ENCODE measurements at places on chromosomes 16 and 17. TPM values are rescaled to one million over a fixed set of nuclear protein-coding genes. Genes with fewer than 3 reads are reported as not detected.
A peak's percentile ranks its signal among the peaks of the same experiment; 100 is the strongest.

GRCh38 chr17:34391241-34391640 lies 28.2 kb upstream of the CCL1 start:
- H3K4me3 ChIP-seq, result no peak overlapping the region
- peaks cover 20% of the 10 kb centered on the region for H3K4me1 ChIP-seq
- H3K27me3 ChIP-seq, result peaks cover 16% of the 10 kb centered on the region
- H3K27ac ChIP-seq, result no peak overlapping the region
- H3K36me3 ChIP-seq, result no peaks in the 10 kb centered on the region

DNA sequence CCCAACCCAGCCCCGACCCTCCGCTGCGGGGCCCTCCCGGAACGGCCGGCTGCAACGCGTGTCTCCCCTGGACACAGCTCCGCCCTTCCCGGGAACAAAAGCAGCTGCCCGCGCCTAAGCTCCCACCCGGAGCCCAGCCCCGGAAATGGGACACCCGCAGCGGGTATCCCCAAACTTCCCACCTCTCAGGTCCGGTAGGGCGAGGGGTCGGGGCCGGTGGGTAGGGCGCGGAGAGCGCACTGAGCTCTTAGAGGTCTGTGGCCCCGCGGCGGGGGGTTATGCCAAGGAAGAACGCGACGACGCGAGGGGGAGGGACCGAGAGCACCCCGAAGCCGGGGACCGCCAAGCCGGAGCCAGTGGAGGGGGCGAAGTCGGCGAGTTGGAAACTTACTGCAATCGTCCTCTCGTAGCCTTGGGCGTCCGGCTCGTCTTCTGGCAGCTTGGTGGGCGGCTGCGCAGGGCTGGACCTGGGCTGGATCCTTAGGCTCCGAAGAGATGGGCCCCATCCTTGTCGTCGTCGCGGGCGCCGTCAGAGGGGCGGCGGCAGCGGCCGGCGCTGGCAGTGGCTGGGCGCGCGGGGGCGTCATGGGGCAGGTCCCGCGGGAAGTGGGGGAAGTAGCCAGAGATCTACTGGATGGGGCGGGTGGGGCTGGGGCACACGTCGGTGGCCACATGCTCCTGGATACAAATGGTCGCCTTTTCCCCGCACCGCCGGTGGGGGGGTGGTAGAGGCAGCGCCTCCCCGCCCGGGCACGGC lies 6.9 kb downstream of the USP6 start:
- no peak overlapping the region for H3K4me3 ChIP-seq
- H3K27ac ChIP-seq, result no peak overlapping the region
- H3K4me1 ChIP-seq, result peaks cover 4% of the 10 kb centered on the region
- DNase-seq, result peak; percentile 51

GRCh38 chr16:79076047-79076767 lies 524.3 kb downstream of the MAF start:
- H3K36me3 ChIP-seq, result no peaks in the 10 kb centered on the region
- H3K27ac ChIP-seq, result no peak overlapping the region
- H3K4me3 ChIP-seq, result peak overlapping the region; percentile 40
- peaks cover 46% of the 10 kb centered on the region for H3K4me1 ChIP-seq
- no peak for DNase-seq
- H3K27me3 ChIP-seq, result peaks cover 8% of the 10 kb centered on the region

- no peaks in the 10 kb centered on the region for H3K27me3 ChIP-seq
- no peak overlapping the region for H3K27ac ChIP-seq
- no peaks in the 10 kb centered on the region for H3K4me1 ChIP-seq
- no peak for DNase-seq
Observed at GRCh38 chr16:70470927-70471341, 16.5 kb downstream of the FCSK start.

- no peak overlapping the region for H3K4me3 ChIP-seq
- H3K27ac ChIP-seq, result no peak overlapping the region
- no peaks in the 10 kb centered on the region for H3K36me3 ChIP-seq
- no peak for DNase-seq
Observed at GRCh38 chr16:85419503-85420408, 193.4 kb upstream of the GSE1 start.

Gene MIS12
- 40.7 TPM for total RNA-seq

GRCh38 chr17:44989552-44990138 lies 21.5 kb upstream of the C1QL1 start:
- no peak overlapping the region for H3K4me3 ChIP-seq
- no peak overlapping the region for H3K27ac ChIP-seq
- no peak for DNase-seq
- no peaks in the 10 kb centered on the region for H3K4me1 ChIP-seq
- H3K36me3 ChIP-seq, result no peaks in the 10 kb centered on the region

DNA sequence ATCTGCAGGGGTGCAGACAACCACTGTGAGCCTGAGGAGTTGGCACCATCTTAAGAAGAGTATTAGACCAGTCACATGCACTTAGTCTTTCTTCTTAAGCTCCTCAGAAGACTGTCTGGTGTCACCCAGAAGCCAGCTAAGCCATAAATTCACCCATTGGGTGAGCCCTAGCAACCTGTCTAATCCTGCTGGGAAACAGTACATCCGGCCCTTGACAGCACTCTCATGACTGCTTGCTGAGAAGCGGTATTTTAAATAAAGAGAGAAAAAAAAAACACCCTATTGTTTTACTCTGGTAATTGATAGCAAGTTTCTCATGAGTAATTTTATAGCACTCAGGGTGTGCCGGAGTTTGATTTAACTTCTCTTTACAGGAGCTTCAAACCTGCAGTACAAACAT lies 134.7 kb downstream of the SOX9 start:
- no peak overlapping the region for H3K27ac ChIP-seq
- H3K27me3 ChIP-seq, result no peaks in the 10 kb centered on the region
- no peak overlapping the region for H3K4me3 ChIP-seq
- H3K36me3 ChIP-seq, result no peaks in the 10 kb centered on the region

Gene MC1R
- 13.0 TPM for total RNA-seq

DNA sequence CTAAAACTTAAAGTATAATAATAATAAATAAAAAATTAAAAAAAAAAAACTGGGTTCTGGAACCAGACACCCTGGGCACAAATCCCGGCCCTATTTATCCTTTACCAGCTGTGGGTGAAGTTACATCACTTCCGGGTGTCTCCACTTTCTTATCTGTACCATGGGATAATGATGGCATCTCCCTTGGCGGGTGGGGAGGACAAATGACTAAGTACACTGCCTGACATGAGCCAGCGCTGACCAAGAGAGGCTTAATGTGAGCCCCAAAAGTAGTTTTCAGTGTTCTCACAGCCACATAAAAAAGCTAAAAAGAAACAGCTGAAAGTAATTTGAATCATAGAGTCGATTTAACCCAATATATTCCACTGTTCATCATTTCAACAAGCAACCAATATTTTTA lies 424.9 kb downstream of the SOX9 start:
- H3K4me1 ChIP-seq, result no peaks in the 10 kb centered on the region
- H3K36me3 ChIP-seq, result no peaks in the 10 kb centered on the region
- no peak for DNase-seq

Gene ABCC3
- not detected for total RNA-seq

DNA sequence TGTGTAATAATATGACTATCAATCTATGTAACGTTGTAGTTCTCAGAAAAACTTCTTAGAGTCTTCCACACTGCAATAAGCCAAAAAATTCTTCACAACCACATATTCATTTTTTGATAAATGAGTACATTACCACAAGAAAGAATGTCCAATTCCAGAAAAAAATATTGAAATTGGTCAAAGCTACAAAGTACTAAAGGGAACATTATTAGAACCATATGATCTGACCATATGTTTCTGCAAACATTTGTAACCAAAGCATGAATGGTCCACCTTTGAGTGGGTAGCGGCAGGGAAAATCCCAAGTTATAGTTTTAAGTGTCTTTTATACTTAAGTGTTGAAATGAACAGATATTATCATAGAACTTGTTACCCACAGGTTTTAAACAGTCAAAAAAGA lies 71.7 kb upstream of the NACA2 start:
- no peaks in the 10 kb centered on the region for H3K4me1 ChIP-seq
- DNase-seq, result no peak
- H3K36me3 ChIP-seq, result no peaks in the 10 kb centered on the region
- peaks cover 18% of the 10 kb centered on the region for H3K27me3 ChIP-seq
- no peak overlapping the region for H3K27ac ChIP-seq

- H3K27me3 ChIP-seq, result no peaks in the 10 kb centered on the region
- H3K4me1 ChIP-seq, result peaks cover 13% of the 10 kb centered on the region
- H3K36me3 ChIP-seq, result no peaks in the 10 kb centered on the region
- no peak overlapping the region for H3K4me3 ChIP-seq
- peak; percentile 73 for DNase-seq
Observed at GRCh38 chr17:7323731-7324437, 5.3 kb downstream of the NEURL4 start.

Gene CX3CL1
- total RNA-seq, result not detected

- H3K36me3 ChIP-seq, result peaks cover 21% of the 10 kb centered on the region
- DNase-seq, result no peak
Observed at GRCh38 chr17:7677388-7678067, 9.8 kb downstream of the TP53 start.

Gene SPEM3
- not detected for total RNA-seq

DNA sequence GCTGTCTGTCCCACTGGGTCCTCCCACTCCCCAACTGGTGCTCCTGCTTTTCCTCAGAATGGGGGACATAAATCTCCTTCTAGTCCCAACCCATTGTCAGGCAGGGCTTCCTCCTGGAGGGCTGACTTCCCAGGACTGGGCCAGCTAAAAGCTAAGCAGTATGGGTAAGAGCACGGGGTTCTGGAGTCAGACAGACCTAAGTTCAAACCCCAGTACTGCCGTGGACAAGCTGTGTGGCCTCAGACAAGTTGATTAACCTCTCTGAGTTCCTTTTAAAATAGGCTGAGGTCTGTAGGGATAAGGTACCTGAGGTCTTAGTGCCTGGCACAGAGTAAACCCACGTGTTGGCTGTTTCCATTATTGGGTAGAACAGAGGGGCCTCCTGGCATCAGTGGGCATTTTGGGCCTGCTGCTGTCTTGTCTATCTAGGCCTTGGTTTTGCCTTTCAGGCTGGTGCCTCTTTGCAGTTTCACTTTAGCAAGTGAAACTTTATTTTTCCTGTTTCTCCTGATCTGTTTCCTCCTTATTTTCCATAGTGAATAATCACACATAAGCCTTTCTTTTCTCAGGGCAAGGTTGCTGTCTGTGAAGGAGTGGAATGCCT lies 114.6 kb downstream of the PRKCB start:
- peak overlapping the region; percentile 46 for H3K27ac ChIP-seq
- H3K27me3 ChIP-seq, result no peaks in the 10 kb centered on the region
- peaks cover 62% of the 10 kb centered on the region for H3K4me1 ChIP-seq
- no peak for DNase-seq
- no peaks in the 10 kb centered on the region for H3K36me3 ChIP-seq

- no peak overlapping the region for H3K4me3 ChIP-seq
- no peak overlapping the region for H3K27ac ChIP-seq
- H3K36me3 ChIP-seq, result no peaks in the 10 kb centered on the region
- peaks cover 11% of the 10 kb centered on the region for H3K27me3 ChIP-seq
- peak; percentile 63 for DNase-seq
Observed at GRCh38 chr16:48117217-48118105, 38.3 kb downstream of the ABCC12 start.

DNA sequence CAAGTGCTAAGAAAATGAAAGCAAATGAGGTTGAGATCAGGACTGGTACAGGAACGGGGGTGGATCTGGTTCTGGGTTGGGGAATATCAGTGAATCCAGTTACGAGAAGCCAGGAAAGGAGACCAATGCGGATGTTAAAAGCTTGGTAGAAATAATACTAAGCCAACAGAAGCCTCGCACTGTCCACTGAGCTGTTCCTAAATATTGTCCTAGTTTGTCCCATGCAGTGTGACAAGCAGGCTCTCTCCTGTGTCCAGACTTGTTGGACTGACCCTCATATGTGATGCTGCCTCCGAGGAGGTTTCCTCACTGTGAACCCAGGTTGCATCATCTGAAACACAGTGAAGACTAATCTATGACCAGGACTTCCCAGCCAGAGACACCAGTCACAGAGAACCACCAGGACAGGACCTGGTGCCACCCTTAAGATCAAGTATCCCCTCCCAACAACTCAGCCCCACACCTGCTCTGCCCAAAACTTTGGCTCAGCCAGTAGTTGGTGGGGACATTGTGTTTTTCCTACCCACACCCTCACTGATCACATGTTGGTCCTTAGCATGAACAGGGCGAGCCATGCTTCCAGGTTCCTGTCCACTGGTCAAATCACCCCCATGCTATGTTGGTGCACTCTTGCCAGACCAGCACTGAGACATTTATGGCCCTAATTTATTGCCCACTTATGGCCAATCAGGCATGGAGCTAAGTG lies 32.7 kb upstream of the SCNN1B start:
- no peak overlapping the region for H3K4me3 ChIP-seq
- DNase-seq, result no peak
- no peaks in the 10 kb centered on the region for H3K4me1 ChIP-seq
- H3K36me3 ChIP-seq, result no peaks in the 10 kb centered on the region

Gene KRTAP1-1
- total RNA-seq, result not detected
